ENCODE measurements at places on chromosomes 1 and 21. TPM values are rescaled to one million over a fixed set of nuclear protein-coding genes. Genes with fewer than 3 reads are reported as not detected.

Gene RBP7
- total RNA-seq: not detected

Gene GBP3
- total RNA-seq: 30.6 TPM

Gene CYP2J2
- 0.22 TPM for total RNA-seq

Gene WDR64
- total RNA-seq: not detected

Gene TFF2
- total RNA-seq: not detected

Data from thoracic aorta endothelial cell (primary cell).